Stimulated activated CD4-positive, alpha-beta T cell treated with anti-CD3 and anti-CD28 coated beads, TNF-alpha, amount 100 ng/mL, for 24 hours (primary cell): ENCODE measurements at places on chromosomes 2 and 18.

GRCh38 chr2:20061476-20061875 lies 10.0 kb upstream of the LAPTM4A start:
- DNase-seq: no peak

DNA sequence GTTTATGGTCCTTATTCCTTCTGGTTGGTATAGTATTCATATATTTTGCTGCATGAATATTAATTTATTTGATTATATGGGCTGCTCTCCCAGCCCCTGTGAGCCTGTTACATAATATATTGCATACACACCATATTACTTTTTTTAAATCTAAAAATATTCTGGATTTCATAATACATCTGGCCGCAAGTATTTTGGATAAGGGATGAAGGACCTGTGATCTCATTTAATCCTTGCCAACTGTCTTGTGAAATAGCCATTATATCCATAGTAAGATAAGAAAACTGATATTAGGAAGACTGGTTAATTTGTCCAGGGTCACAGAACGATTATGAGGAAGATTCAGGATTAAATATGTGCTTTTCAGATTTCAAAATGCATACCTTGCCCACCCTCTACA lies 433.6 kb downstream of the LPIN1 start:
- no peak for DNase-seq

- no peak for DNase-seq
Measured at GRCh38 chr2:104853534-104854497, at the start of gene POU3F3. TSS of gene POU3F3 (plus strand) at chr2:104854115. CDS start at chr2:104855511, 1,396 bp downstream.

GRCh38 chr18:33469699-33470098 lies 29.2 kb upstream of the CCDC178 start:
- DNase-seq: no peak
